ENCODE measurements at places on chromosomes 12 and 14.

- no peak for DNase-seq
These were observed 47.8 kb downstream of the SLC41A2 start for GRCh38 chr12:104910196-104910840.

GRCh38 chr12:117441751-117442150 is 80.3 kb upstream of the NOS1 start:
- DNase-seq, result peak; percentile 59

DNA sequence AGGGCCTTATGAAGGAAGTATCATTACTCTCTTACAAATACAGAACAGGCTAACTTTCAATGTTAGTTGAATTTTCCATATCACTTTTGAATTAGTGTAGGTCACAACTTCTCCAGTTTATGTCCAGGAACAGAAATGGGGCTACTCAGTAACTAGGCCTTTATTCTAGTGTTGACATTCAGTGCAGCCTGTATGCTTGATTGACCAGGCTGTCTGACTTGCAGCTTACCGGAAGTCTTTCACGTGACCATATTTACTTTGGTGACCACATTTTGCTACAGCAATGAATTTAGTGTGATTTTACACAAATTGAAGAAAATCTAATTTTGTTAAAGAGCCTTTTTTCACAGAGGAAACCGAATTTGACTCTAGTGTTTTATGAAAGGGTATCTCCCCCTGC is 12.4 kb downstream of the MTERF2 start:
- DNase-seq, result no peak

GRCh38 chr12:113766131-113766878 is 199.8 kb downstream of the RBM19 start:
- DNase-seq, result no peak

- no peak for DNase-seq
These were observed 104.4 kb upstream of the RFLNA start for GRCh38 chr12:124190312-124191023.

DNA sequence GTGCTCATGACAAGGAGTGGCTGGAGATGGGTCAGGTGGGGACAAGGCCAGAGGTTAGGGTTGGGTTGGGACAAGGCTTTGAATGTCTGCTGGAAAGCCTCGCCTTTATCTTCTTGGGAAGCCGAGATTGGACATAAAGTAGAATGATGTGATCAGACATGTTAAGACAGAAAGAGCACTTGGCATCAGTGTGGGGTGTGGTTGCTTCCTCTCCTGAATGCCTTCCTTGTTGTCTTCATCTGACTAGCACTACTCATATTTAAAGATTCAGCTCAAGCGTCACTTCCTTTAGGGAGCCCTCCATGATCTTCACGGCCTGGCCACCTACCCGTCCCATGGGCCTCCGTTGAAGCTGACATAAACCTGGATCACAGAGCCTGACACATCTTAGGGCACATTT is 14.8 kb upstream of the C12orf75 start:
- DNase-seq, result no peak

GRCh38 chr12:53626702-53627169 is 554 bp upstream of the ATF7 start:
- no peak for DNase-seq

GRCh38 chr12:61891632-61892031 is 368.6 kb upstream of the USP15 start:
- DNase-seq, result no peak

GRCh38 chr14:60212503-60213371 is 36.3 kb upstream of the PPM1A start:
- no peak for DNase-seq

DNA sequence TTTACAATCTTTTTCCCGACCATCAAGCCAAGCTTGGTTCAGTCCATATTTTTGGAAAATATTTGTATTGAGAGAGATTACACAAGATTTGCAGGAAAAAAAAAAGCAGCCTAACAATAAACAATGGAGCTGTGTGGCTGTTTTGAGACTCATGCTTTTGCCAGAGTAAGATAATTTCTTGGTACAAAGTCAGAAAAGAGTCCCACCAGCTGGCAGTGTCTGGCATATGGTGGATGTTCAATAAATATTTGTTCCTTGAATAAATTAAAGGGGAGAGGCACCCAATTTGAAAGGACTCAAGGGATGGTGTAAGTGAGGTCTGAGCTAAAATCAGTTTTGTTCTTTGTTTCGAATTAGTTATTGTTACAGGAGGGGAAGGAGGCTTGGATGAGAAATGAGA is 78.1 kb upstream of the RPH3A start:
- DNase-seq, result no peak

- no peak for DNase-seq
These were observed 32.1 kb downstream of the SPX start for GRCh38 chr12:21558100-21558679.

GRCh38 chr12:122495258-122495657 is 5.5 kb downstream of the ZCCHC8 start:
- DNase-seq, result no peak

DNA sequence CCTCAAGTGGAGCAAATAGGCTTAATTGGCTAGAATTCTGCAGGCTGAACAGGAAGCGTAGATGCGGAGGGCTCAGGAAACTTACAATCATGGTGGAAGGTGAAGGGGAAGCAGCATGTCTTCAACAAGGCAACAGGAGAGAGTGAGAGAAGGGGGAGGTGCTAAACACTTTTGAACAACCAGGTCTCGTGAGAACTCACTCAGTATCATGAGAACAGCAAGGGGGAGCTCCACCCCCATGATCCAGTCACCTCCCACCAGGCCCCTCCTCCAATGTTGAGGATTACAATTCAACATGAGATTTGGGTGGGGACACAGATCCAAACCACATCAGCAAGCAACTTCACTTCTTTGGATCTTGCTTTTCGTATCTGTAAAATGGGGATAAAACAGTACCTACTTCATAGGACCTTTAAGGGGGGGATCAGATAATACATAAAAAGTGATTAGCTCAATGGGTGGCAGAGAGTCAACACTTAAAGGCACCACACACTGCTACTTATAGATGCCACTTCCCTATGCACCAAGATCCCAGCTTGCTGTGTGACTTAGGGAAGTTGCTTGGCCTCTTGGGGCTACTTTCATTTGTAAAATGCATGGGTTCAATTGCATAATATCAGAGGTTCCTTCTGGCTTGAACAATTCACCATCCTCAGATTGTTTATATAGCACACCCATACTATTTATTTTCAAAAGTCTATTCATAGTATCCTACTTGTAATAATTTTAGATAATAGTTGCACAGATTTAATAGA is 184.8 kb upstream of the RPH3A start:
- DNase-seq, result no peak

DNA sequence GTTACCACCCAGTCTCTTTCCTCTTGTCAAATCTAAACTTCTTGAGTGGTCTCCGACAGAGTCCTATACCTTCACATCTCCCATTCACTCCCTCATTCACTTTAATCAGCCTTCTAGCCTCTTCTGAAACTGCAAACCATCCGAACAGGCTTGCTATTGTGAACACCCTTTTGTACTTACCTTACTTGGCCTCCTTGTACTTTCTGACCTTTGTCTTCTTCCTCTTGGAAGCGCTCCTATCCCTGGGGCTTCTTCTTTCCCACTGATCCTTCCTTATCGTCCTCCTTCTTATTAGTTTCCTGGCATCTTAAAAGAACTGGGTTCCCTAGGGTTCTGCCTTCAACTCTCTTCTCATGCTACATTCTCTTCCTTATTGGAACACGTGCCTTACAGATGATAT is 76.9 kb upstream of the HIF1A start:
- no peak for DNase-seq

DNA sequence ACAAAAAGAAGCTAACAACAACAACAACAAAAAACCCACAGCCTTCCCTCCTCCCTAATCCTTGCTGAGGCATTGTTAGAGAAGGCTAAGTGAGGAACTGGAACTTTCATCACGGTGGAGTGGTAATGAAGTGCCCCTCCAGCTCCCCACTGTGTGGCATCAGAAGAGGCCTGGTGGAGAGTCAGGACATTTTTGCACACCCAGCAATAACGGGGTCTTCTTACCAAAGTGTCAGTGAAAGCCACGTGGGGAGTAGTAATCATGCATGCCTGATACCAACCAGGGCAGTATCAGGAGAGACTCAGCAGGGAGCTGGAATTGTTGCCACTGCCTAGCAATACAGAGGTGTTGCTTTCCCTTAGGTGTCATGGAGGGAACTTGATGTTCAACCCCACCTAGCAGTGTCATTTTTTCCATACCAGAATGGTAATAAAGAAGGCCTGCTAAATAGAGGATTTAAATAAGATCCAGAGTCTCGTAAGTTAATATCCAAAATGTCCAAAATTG is 299.7 kb upstream of the RGS6 start:
- DNase-seq, result no peak

DNA sequence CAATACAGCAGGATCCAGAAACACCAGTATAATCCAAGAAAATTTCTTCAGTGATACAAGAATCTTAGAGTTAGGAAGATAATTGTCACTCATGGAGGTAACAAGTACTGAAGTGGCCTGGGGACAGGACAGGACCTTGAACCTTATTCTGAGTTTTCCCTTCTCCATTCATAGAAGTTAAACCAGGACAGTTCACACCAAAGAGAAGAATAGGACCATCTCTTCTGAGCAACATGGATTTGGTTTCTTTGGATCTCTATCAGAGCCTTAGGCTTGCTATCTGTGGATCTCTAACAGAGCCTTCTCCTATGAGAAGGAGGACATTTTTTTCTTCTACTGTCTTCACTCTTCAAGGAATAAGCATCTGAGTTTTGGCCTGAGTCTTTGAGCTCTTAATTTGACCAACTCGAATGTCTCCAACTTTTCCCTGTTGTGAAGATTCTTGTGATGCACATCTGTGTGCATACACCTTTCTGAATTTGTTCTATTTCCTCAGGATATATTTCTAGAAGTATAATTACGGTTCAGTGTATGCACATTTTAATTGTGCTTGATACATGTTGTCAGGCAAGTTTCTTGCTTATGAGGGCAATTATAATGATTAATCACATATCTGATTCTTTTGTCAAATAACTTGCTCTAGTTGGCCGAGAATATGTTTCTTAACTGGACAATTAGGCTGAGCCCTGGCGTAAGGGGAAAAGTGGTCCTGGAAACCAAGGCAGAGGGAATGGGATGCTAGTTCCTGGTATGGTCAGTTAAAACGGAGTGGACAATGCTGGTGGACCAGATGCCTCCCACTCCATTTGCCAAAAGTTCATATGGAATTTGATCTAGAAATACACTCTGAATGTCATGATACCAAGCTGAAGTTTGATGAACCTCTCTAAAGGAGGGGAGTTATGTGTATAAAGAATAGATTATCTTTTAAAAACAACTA is 6.6 kb downstream of the KRT6A start:
- DNase-seq, result no peak

GRCh38 chr14:52299692-52300278 is 14.3 kb upstream of the PTGER2 start:
- DNase-seq, result no peak

GRCh38 chr14:91202234-91202974 is 42.1 kb downstream of the GPR68 start:
- DNase-seq, result no peak

DNA sequence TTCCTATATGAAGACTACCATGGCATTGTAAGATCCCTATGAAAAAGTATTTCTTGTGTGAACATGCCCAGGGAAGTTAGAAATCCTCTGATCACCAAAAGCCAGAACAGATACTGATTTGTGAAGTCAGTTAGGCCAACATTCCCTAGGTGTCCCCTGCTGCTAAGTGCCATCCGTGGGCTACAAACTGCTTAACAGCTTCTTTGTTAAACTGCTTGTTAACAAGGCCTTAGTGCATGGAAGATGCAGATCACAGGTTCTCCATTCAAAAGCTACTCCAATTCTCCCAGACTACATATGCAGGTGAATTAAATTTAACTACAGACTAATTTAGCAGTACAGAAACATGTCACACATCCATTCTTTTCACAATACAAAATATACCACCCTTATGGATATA is 108.2 kb downstream of the PRICKLE1 start:
- DNase-seq, result no peak

DNA sequence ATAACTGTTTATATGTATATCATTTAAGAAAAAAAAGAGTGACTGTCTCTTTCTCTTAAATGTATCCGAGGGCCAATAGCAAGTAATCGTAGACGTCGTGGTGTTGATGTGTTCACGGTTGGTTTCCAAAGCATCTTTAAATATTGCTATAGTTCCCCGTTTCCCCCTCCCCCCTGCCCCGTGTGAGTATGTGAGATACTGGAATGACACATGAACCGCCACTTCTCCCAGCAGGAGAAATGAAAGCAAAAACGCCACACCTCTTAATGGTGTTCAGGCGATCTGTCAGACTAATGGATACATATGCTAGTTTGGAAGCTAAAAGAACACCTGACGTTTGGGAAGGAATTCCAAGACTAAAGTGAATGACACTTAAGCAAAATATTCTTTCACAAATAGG is 258.3 kb downstream of the FOXN3 start:
- DNase-seq, result no peak

DNA sequence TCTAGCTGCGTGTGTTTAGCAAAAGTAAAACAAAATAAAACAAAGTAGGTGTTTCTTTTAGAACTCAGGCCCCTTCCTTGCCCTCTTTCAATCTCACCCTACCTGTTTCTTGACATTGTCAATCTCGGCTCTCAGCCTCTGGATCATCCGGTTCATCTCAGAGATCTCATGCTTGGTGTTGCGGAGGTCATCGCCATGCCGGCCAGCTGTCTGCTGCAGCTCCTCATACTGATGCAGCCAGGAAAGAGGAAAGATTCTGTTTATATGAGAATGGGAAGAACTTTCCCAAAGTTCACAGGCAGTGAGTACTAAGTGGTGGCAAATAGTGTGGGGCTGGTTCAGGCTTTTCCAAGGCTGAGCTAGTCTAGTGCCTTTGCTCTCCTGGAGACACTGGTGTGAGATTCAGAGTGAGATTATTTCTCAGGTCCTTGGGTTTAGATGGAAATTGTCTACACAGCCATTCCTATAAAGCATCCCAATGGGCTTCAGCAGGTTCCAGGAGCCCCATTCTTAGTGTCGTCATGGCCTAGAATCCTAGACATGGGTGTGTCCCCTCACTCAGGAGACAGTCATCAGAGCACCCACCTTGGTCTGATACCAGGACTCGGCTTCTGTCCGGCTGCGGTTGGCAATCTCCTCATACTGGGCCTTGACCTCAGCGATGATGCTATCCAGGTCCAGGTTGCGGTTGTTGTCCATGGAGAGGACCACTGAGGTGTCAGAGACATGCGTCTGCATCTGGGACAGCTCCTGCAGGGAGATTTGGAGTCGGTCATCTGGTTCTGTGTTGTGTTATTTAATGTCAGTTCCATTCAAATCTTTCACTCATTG is 3.0 kb downstream of the KRT5 start:
- DNase-seq, result no peak

DNA sequence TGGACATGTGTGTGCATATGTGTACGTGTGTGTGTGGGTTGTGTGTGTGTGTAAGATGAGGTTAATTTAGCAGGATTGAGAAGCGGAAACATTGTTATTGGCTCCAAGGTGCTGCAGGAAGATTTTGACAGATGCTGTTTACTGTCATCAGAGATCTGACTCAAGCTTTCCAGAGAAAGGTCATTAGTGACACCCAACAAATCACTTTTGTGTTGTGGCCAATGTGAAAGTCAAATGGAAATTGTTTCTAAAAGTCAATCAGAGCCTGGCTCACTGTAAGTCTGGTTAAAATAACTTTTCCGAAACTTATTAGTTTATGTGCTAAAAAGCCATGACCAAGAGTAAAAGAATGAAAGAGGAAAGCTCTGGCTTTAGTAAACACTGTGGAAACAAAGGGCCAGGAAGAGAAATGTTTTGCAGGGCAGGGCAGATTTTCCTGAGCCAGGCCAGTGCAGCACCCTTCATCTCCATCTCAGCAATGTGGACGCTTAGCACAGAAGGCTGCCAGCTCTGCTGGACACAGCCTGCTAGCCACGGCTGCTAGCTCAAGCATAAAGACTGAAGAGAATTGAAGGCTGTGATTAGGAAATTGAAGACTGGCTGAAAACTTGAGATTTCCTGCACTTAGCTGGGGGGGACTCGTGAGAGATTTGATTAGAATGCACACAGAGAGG is 235.8 kb downstream of the NEDD1 start:
- no peak for DNase-seq
